GM18507 (cell line): ENCODE measurements at places on chromosomes 12 and 14.
A peak's percentile ranks its signal among the peaks of the same experiment; 100 is the strongest.

- DNase-seq, result no peak
Measured at GRCh38 chr12:57340104-57340503, 89.1 kb upstream of the STAC3 start.

- no peak for DNase-seq
Measured at GRCh38 chr14:82080370-82080769, 546.7 kb upstream of the SEL1L start.

GRCh38 chr12:124916374-124917134, 2.1 kb upstream of the UBC start:
- DNase-seq, result no peak

DNA sequence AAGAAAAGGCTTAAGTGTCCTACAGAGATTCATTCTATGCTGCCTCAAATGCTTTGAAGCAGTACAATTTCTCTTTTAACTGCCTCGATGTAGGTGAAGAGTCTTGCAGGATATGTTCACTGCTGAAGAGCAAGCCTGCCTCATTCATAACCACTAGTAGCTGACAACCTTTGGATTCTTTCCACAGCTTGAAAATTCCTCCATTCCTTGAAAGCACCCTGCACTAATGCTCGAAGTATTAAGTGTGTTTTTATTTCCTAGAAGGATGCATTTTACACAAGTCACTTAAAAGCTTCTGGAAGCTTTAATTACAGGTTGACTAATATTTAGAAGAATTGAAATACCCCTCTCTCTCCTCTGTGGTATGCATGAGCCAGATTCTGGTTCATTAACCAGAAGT, 429.4 kb downstream of the DIO2 start:
- no peak for DNase-seq

DNA sequence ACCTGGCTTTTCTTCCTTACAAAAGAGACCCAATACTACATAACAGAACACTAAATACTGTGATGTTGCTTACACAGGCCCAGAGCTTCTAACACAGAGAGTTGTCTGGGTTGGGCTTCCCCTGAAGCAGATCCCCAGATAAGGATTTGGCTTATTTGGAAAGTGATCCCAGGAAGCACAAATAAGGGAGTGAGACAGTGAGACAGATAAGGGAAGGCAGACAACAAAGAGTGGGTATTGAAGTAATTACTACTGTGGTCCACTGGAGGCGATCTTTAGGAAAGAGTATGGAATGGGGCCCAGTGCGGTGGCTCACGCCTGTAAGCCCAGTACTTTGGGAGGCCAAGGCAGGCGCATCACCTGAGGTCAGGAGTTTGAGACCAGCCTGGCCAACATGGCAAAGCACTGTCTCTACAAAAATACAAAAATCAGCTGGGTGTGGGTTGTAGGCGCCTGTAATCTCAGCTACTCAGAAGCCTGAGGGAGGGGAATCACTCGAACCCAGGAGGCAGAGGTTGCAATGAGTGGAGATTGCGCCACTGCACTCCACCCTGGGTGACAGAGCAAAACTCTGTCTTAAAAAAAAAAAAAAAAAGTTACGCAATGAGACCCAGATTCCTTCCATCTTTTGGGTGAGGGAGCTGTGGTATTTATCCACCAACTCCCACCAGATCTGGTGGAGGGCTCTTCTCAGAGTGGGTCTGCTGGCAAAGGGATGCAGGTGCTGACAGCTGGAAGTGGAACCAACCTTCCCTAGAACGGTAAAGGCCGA, 10.2 kb upstream of the C12orf43 start:
- no peak for DNase-seq

GRCh38 chr14:51989293-51990234, at the start of gene RTRAF:
RTRAF (plus strand) TSS chr14:51989546; CDS start chr14:51989640, 94 bp downstream.
- peak; percentile 85 for DNase-seq
